ENCODE measurements at places on chromosomes 3 and 15. TPM values are rescaled to one million over a fixed set of nuclear protein-coding genes. Genes with fewer than 3 reads are reported as not detected.

The TM4SF4 gene
- not detected for total RNA-seq

The ARL8B gene
- 65.0 TPM for total RNA-seq

The PLA2G4D gene
- not detected for total RNA-seq

The IMP3 gene
- total RNA-seq, result 127 TPM

The KNG1 gene
- not detected for total RNA-seq

The CPN2 gene
- total RNA-seq, result not detected

The SRGAP3 gene
- total RNA-seq, result 0.99 TPM

The MCCC1 gene
- total RNA-seq, result 33.9 TPM

The ARPIN gene
- total RNA-seq, result not detected

The SLC2A2 gene
- total RNA-seq, result not detected

The FAM81A gene
- 1.9 TPM for total RNA-seq

The RNF13 gene
- 32.8 TPM for total RNA-seq

The MEIS2 gene
- not detected for total RNA-seq

The SCAANT1 gene
- total RNA-seq, result not detected

The GOLIM4 gene
- total RNA-seq, result 8.0 TPM

The PTH1R gene
- not detected for total RNA-seq

The SLC22A13 gene
- 0.36 TPM for total RNA-seq

The PROS1 gene
- total RNA-seq, result 0.80 TPM

The AGTR1 gene
- not detected for total RNA-seq

The RBM5 gene
- 101 TPM for total RNA-seq

The GOLGA6L6 gene
- total RNA-seq, result not detected

The HCLS1 gene
- total RNA-seq, result 194 TPM

The PARP15 gene
- total RNA-seq, result 11.3 TPM

The AGBL1 gene
- not detected for total RNA-seq

The ADAMTS7 gene
- total RNA-seq, result 0.23 TPM

The CHRFAM7A gene
- total RNA-seq, result not detected

The SLC6A11 gene
- not detected for total RNA-seq

The PLD1 gene
- 0.19 TPM for total RNA-seq

The BCHE gene
- not detected for total RNA-seq

The ALDH1L1 gene
- not detected for total RNA-seq

The PRC1 gene
- 90.4 TPM for total RNA-seq

The GOLGA8S gene
- not detected for total RNA-seq

Measured in activated CD8-positive, alpha-beta memory T cell treated with anti-CD3 and anti-CD28 coated beads for 36 hours (primary cell).